ENCODE measurements at places on chromosomes 7 and 10. TPM values are rescaled to one million over a fixed set of nuclear protein-coding genes. Genes with fewer than 3 reads are reported as not detected.

GDF2 gene
- not detected for total RNA-seq

SORBS1 gene
- 55.3 TPM for total RNA-seq

OR9A4 gene
- not detected for total RNA-seq

CALML5 gene
- not detected for total RNA-seq

AGMO gene
- not detected for total RNA-seq

AHR gene
- 68.8 TPM for total RNA-seq

- no peaks in the 10 kb centered on the region for H3K36me3 ChIP-seq
- H3K27ac ChIP-seq = no peak overlapping the region
- DNase-seq = no peak
- H3K4me3 ChIP-seq = no peak overlapping the region
- H3K4me1 ChIP-seq = no peaks in the 10 kb centered on the region
- H3K27me3 ChIP-seq = no peaks in the 10 kb centered on the region
Measured at GRCh38 chr7:155255071-155255470, 42.6 kb upstream of the INSIG1 start.

DNA sequence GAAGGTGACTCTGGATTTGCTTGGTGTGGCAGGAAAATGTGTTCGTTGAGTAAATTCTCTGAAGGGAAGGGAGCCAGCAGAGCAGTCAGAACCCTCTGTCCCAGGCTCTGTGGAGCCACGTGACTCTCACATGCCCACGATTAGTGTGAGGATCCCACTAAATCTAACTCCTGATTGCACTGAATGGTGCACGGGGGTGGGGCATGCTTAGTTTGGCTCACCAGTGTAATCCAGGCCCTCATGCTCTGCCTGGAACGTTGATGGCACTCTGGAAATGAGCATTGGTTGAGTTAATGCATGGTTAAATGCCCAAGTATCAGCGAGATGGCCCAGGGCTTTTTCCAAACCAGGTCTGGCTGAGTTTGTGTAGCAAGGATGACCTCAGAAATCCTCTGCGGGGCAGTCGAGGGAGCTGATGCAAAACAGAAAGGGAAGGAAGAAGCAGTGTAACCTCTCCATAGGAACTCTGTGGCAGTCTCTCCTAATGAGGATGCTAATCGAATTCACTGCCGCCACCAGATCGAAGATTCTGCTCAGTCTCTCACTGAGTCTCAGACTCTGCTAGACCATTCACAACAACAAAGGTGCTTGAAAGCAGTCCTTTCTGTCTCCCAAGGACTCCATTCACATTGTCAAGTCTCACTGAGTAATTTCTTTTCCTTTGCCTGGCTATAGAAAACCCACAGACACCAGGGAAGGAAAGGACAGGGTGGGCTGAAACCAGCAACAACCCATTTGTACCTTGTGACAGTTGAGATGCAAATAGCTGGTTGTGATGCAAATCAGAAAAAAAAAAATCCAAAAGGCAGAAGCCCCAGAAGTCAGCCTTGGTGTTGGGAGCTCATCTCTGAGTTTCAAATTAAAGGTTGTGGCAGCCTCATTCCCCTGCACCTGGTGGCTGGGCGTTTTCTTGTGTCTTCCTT, 98.1 kb downstream of the C10orf105 start:
- H3K36me3 ChIP-seq = no peaks in the 10 kb centered on the region
- DNase-seq = peak; percentile 53
- no peaks in the 10 kb centered on the region for H3K27me3 ChIP-seq
- H3K4me3 ChIP-seq = no peak overlapping the region

GRCh38 chr7:12316925-12317324, 86.7 kb downstream of the VWDE start:
- H3K27me3 ChIP-seq = no peaks in the 10 kb centered on the region
- DNase-seq = no peak
- no peak overlapping the region for H3K4me3 ChIP-seq
- H3K36me3 ChIP-seq = no peaks in the 10 kb centered on the region
- H3K27ac ChIP-seq = no peak overlapping the region

DNA sequence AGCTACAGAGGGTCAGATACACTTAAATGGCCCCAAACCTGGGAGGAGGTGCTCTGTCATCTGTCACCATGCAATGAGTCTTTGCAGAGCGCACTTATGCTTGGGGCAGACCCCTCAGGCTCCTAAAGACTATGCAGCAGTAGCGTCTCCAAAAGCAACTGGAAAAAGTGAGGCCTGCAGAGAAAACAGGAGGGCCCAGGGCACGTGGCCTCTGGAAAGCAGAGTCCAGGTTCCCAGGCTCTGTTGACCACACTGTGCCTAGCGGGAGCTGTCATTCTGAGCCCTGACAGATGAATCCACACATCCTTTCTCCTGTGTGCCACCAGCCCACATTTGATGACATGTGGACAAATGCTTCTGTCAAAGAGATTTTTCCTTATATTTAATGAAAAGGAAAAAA, 66.4 kb downstream of the MINDY4 start:
- no peak for DNase-seq
- no peak overlapping the region for H3K4me3 ChIP-seq
- H3K4me1 ChIP-seq = no peaks in the 10 kb centered on the region
- H3K27me3 ChIP-seq = no peaks in the 10 kb centered on the region

- H3K4me1 ChIP-seq = no peaks in the 10 kb centered on the region
- no peaks in the 10 kb centered on the region for H3K36me3 ChIP-seq
- H3K27ac ChIP-seq = no peak overlapping the region
- no peaks in the 10 kb centered on the region for H3K27me3 ChIP-seq
- no peak for DNase-seq
Measured at GRCh38 chr7:16367115-16367514, 54.2 kb downstream of the CRPPA start.

DNA sequence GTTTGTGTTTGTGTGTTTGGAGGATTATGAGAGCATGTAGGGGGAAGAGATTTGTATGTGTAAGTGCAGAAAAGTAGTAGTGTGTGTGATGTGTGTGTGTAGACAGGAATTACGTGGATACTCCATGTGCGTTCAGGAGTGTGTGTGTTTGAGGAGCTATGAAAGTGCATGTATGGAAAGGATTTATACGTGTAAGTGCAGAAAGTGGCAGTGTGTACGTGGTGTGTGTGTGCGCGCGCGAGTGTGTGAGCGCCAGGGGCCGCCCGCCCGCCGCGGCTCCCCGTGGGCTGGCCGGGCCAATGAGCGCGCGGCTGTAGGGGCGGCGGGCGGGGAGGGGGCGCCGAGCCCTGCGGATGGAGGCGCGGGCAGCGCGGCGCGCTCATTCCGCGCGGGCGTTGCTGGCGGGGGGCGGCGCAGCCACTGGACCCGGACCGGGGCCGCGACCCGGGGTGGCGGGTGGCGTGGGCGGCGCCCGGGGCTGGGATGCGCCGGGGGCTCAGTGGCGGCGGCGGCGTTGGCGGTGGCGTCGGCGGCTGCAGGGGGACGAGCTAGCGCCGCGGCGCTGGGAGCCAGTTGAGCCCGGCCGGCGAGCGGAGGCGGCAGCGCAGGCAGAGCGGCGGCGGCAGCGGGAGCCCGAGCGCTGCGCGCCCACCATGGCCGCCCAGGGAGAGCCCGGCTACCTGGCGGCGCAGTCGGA, at the start of gene BICC1:
BICC1 (plus strand) TSS at position 382 of the 697 bp plus-strand sequence; CDS start at position 654, 272 bp downstream.
- H3K4me1 ChIP-seq = peaks cover 7% of the 10 kb centered on the region
- no peaks in the 10 kb centered on the region for H3K27me3 ChIP-seq
- DNase-seq = peak; percentile 20

DNA sequence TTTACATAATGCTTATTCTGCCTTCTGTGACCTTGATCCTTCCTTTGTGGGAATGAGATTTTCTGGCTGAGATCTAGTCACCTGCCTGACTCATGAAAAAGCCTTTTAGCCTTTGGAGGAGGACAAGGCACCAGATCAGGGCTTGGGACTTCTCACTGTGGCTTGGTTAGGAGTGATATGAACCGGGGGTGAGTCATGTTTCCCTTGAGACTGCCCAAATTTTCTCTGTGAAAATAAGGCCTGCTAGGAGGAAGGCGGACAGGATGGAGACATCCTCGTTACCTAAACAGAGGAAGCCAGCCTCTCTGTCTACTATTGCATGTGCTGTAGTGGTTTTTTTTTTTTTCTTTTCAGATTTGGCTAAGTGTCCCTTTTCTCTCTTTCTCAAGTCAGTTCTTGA, 57.8 kb downstream of the EVX1 start:
- no peaks in the 10 kb centered on the region for H3K36me3 ChIP-seq
- no peaks in the 10 kb centered on the region for H3K4me1 ChIP-seq
- no peak overlapping the region for H3K4me3 ChIP-seq
- no peak overlapping the region for H3K27ac ChIP-seq
- H3K27me3 ChIP-seq = no peaks in the 10 kb centered on the region
- no peak for DNase-seq

DNA sequence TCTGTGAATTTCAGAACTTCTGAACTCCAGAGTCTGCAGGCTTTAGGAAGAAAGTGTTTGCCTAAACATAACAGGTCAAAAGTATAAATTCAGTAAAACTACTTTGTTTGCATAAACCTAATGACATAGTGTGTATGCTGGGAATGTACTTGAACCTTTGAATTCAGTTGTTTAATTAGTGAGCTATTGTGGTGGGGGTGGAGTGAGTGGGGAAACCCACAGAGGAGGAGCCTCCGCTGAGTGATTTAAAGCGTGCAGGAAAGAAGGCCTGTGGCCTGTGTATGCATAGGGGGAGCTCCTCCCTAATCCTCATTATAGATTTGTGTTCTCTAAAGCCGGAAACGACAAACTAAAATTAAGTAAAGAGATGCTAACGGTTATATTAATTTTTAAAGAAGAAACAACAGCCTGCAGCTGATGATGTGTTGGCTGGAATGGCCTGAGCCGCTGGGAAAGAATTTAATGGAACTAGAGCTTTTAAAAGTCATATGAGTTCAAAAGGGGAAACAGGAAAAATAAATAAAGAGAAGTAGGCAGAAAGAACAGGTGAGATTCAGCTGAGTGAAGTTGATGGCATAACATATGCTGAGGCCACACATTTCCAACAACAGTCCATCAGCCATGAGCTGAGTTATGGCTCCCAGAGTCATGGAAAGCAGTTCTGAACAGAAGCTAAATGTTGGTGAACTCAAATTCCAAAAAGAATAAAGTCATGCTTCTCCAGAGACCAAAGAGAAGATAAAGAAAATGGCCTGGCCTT, 595.0 kb downstream of the GRM8 start:
- H3K4me1 ChIP-seq = no peaks in the 10 kb centered on the region
- no peak for DNase-seq
- H3K27me3 ChIP-seq = no peaks in the 10 kb centered on the region

DNA sequence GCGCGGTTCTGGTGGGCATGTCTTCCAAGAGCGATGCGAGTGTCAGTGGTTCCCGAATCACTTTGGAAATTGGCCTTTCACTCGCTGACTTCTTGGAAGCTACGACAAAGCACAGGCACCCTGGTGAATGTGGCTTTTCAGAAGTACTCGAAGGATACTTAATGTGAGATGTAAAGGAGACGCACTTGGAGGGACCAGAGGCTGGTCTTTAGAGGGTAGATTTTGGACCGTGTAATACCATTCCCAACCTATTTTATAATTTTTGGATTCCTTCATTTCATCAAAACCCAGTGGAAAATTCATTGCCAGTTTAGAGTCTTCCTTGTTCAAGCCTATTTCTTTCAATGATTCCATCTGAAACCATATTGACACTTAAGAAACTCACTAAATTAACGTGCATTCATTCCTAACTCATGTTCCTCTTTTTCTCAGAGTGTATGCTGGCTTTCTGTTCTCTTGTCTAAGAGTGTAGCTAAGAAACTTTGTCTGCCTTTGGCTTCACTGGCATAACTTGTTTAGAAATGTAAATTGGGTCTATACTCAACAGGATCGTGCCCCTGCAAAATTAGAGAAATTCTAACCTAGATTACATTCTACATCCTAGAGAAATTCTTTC, 645 bp upstream of the COPG2 start:
- peaks cover 6% of the 10 kb centered on the region for H3K4me1 ChIP-seq
- no peaks in the 10 kb centered on the region for H3K27me3 ChIP-seq
- DNase-seq = no peak

DNA sequence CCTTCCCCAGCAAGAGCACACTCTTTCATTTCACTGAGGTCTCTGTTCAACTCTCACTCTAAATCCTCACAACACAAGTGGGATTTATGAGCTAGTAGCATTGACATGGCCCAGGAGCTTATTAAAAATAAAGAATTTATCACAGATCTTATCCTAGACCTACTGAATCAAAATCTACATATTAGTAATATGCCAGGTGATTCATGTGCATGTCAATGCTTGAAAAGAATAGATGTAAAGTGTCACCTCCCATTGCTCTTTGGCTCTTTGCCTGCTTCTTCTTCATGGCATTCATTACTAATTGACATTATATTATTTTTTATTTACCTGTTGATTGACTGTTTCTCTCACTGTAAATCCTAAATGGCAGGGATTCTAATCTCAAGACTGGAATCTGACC, 459.2 kb upstream of the LRRTM3 start:
- H3K4me1 ChIP-seq = no peaks in the 10 kb centered on the region
- H3K4me3 ChIP-seq = no peak overlapping the region
- H3K27me3 ChIP-seq = no peaks in the 10 kb centered on the region
- no peak for DNase-seq
- no peak overlapping the region for H3K27ac ChIP-seq

DNA sequence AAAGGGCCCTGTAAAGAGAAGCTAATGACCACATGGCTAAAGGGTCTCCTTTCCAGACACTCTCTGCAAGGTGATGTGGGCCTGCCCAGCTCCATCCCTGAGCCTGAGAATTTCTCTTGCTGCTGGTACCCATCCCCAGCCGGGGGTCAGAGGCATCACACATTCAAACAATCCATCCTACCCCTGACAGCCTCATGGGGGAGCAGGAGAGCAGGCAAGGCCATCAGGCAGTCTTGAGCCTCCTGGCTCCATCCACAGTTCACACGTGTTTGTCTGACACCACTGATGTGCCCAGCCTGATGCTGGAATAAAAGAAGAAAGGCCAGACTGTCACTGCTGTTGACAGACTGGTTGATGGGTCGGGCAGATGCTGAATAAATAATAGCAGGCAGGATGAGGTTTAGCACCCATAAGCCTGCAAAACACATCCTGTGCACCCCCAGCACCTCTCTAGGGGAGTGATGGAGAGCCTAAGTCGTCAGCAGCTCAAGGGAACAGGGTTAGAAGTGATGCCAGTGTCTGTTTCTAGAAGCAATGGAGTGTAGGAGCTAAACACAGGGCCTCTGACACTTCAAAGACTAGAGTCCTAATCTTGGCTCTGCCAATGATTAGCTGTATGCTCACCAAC, 43.5 kb downstream of the TLL2 start:
- no peaks in the 10 kb centered on the region for H3K27me3 ChIP-seq
- H3K4me3 ChIP-seq = no peak overlapping the region
- no peak overlapping the region for H3K27ac ChIP-seq
- H3K36me3 ChIP-seq = no peaks in the 10 kb centered on the region
- DNase-seq = no peak
- no peaks in the 10 kb centered on the region for H3K4me1 ChIP-seq

- peaks cover 14% of the 10 kb centered on the region for H3K4me1 ChIP-seq
- peak overlapping the region; percentile 1 for H3K27ac ChIP-seq
- no peaks in the 10 kb centered on the region for H3K36me3 ChIP-seq
- DNase-seq = peak; percentile 72
- H3K4me3 ChIP-seq = no peak overlapping the region
Measured at GRCh38 chr7:50342616-50343114, 38.1 kb downstream of the IKZF1 start.

- no peaks in the 10 kb centered on the region for H3K4me1 ChIP-seq
- no peaks in the 10 kb centered on the region for H3K27me3 ChIP-seq
- H3K4me3 ChIP-seq = no peak overlapping the region
- H3K27ac ChIP-seq = no peak overlapping the region
Measured at GRCh38 chr10:8444630-8445029, 390.1 kb downstream of the GATA3 start.

GRCh38 chr10:91537614-91538383, 95.1 kb downstream of the PPP1R3C start:
- DNase-seq = no peak
- no peak overlapping the region for H3K27ac ChIP-seq
- no peaks in the 10 kb centered on the region for H3K27me3 ChIP-seq
- no peaks in the 10 kb centered on the region for H3K4me1 ChIP-seq
- no peak overlapping the region for H3K4me3 ChIP-seq

- H3K27ac ChIP-seq = peak overlapping the region; percentile 80
- no peaks in the 10 kb centered on the region for H3K36me3 ChIP-seq
- peaks cover 38% of the 10 kb centered on the region for H3K4me1 ChIP-seq
- H3K4me3 ChIP-seq = peak overlapping the region; percentile 96
Measured at GRCh38 chr7:66205741-66206090, 582 bp downstream of the TPST1 start.
